Ureter (tissue), 1 donor: ENCODE measurements at places on chromosomes 16 and 17.

GRCh38 chr17:66811683-66812054 is 23.2 kb upstream of the CACNG5 start:
- DNase-seq: no peak

DNA sequence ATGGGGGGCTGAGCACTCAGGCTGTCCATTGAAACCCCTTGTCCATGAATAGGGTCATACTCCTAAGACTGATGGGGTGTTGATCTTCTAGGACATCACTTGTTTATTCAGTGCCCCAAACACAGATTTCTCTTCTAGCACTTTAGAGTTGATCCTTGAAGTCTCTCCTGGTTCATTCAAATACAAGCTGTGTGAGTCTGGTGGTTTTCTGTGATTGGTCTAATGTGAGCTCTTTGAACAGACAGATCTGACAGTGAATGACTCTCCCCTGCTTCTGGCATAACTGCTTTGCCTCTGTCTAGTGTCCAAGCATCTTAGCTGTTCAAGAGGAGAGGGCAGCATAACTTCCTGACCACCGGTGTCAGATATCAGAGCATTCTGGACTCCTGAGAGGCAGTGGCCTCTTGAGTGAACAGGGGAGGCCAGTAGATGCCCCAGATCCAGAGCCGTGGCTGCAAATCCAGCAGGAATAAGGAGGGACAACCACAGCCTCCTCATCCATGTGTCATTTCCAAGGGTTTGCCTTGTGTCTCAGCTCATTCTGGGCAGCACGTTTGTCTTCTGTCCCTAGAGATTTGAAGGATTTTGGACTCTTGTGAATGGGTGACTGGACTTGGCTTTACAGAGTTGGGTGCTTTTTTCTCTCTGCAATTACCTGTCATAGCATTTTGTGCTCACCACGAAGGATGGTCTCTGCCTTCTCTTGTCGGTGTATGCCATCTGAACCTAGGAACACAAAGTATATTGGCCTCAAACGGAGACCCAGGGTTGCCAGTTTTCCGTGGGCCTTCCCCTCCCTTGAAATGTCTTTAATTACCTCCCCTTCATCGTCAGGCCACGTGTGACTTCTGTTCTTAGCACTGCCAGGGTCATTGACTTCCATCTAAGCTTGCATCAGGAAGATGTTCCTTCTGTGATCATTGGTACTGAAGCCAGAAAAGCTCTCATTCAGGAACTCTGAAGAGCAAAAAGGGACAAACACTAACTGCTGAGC is 13.9 kb upstream of the CLEC18C start:
- peak; percentile 40 for DNase-seq

DNA sequence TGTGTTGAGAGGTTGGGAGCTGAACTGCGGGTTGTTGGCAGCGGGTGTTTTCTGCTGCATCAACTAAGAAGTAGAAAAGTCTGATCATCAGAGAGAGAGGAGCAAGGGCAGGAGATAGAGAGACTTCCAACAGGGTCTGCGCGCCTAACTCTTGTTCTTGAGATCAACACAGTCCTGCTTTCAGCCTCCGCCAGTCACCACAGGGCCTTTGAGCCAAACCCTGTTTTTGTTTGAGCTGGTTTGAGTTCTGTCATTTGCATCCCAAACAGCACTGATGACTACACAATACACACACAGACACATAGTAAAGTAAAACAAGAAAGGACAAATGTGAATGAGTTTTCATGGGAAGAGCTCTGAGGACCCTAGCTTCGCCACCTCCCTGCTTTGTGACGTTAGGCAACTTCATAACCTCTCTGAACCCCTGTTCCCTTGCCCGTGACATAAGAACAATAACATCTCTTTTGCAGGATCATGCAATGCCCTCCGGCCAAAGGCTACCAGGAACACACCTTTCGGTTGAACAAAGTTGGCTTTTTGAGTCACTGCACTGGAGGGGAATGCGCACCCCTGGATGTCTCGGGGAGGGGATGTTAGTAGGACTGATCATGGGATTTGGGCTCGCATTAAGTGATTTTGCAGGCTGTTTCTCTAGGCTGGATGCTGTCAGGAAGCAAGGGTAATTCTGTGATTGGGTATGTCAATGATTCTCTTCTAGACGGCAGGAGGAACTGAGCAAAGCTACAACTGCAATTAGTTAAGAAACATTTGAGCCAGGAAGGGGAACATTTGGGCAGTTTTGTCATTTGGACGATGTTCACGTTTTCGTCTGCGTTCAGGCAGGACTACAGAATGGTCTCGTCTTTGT is 92.3 kb downstream of the C16orf78 start:
- DNase-seq: peak; percentile 23

DNA sequence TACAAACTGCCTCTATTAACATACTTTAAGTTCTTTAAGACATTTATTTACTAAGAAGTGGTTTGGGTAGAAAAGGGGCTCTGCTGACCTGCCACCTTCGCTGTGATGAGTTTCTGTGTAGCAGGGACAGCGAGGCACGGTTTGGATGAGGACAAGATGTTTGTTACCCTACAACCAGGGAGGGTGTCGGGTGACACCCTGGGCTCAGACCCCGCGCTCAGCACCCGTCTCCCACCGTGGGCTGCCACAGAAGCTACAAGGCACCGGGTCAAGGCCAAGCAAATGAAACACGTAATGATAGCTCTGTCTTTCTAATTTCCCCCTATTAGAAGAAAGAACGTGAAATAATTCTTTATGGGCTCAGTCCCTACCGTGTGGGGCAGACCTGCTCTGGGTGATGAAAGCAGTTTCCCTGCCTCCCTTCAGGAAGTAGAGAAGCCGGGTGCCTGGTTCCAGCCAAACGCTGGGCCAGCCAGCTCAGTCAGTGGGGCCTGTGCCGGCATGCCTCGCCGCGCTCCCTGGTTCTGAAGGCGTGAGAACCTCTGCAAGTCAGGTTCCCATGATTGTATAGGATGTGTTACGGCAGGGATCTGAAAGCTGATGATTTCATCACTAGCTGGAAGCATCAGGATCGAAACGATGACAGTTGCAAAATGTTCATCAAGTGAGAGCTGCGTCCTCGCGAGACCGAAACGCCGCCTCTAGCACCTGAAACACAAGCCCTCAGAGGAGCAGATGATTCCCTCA is 3.9 kb downstream of the ZNF750 start:
- DNase-seq: peak; percentile 89

- no peak for DNase-seq
These were observed 6.1 kb downstream of the TMEM235 start for GRCh38 chr17:78237401-78238012.

- DNase-seq: peak; percentile 43
These were observed 13.1 kb upstream of the LASP1NB start for GRCh38 chr17:38912221-38912813.

DNA sequence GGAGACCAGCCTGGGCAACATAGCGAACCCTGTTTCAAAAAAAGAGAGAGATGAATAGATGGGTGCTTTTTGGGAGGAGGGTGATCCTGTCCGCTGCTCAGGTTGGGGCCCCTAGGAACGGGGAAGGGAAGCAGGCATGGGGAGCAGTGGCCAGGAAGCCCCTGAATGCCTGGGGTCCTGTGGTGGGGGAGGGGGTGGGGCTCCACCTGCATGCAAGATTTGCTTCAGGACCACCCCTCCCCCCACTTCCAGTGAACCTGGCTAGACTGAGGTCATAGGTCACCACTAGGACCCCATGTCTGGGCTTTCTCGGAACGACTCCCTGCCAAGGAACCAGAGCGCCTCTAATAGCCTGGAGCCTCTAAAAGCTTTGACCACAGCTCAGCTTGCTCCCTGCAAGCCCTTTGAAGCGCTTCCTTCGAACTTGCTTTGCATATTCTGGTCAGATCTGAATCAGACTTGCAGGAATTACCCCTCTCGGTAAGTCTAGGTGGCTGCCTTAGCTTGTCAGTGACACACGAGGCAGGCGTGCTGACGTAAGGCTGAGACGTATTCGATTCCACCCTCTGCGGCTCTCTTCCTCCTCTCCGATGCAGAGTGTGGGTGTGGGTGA is 3.7 kb downstream of the SOCS3 start:
- no peak for DNase-seq

- DNase-seq: no peak
These were observed 11.2 kb downstream of the PIK3R5 start for GRCh38 chr17:8954339-8954738.
